ENCODE measurements at places on chromosomes 2 and 18. TPM values are rescaled to one million over a fixed set of nuclear protein-coding genes. Genes with fewer than 3 reads are reported as not detected.
A peak's percentile ranks its signal among the peaks of the same experiment; 100 is the strongest.

The HJURP gene
- 0.33 TPM for total RNA-seq

The RSAD2 gene
- total RNA-seq, result 4.8 TPM

The KIF3C gene
- total RNA-seq, result 3.4 TPM

The PLGLB1 gene
- 6.0 TPM for total RNA-seq

The NAT8 gene
- total RNA-seq, result not detected

The PRKD3 gene
- 46.5 TPM for total RNA-seq

The SPAG16 gene
- 25.3 TPM for total RNA-seq

The DAW1 gene
- not detected for total RNA-seq

The HOXD3 gene
- total RNA-seq, result 14.4 TPM

The SATB2 gene
- total RNA-seq, result 12.2 TPM

The APCDD1 gene
- total RNA-seq, result 34.1 TPM

The COA5 gene
- 35.4 TPM for total RNA-seq

The PMAIP1 gene
- total RNA-seq, result 1.1 TPM

The CDK15 gene
- 4.6 TPM for total RNA-seq

The FAHD2B gene
- 14.0 TPM for total RNA-seq

The KLHL30 gene
- 0.98 TPM for total RNA-seq

- no peak for DNase-seq
These were observed 80.5 kb downstream of the DLGAP1 start for GRCh38 chr18:4374564-4374963.

- no peak for DNase-seq
These were observed 23.3 kb downstream of the CHST10 start for GRCh38 chr2:100394111-100394641.

GRCh38 chr2:42762155-42762554, 1.8 kb downstream of the OXER1 start:
- DNase-seq, result no peak

DNA sequence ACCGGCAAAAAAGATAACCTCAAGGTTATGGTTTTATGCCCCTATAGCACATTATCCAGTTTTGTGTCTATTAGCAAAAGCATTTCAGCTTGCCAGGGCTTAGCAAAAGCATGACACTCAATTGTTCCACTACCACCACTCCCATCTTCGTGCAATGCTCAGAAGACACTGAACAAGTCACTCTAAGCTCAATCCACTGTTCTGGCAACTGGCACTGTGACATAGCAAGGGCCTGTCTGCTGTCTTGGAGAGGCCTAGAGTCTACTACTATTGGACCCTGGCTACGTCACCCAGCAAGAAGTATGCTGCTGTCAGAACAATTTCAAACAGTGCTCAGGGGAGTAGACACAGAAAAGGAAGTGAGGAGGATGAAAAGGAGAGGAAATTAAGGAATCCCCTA, 103.5 kb upstream of the PPP1CB start:
- no peak for DNase-seq

GRCh38 chr2:69059731-69060290, 46.8 kb downstream of the ANTXR1 start:
- DNase-seq, result no peak

DNA sequence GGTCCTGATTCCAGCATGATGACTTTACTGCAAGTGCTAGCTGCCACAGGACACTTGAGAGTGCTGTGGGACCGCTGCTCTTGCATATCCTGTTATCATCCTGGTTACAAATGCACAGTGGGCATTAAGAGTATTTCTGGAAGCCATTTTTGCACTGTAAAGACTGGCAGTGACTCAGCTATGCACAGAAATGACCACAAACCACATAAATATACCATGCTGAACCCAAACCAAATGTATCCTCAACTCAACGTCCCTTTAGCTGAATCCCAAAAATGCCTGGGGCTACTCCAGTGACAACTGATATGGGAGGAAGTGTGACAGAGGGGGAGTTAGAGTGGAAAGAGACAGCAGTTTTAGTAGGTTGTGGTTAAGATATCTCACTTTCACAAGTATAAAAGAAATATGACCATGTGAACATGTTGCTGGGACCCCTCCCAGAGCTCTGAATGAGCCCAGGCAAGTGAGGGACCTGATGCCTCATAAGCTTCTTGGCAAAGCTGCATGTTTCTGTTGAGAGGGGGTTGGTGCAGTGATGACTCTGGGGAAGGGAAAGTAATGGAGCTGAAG, 37.3 kb downstream of the RHBDD1 start:
- no peak for DNase-seq

DNA sequence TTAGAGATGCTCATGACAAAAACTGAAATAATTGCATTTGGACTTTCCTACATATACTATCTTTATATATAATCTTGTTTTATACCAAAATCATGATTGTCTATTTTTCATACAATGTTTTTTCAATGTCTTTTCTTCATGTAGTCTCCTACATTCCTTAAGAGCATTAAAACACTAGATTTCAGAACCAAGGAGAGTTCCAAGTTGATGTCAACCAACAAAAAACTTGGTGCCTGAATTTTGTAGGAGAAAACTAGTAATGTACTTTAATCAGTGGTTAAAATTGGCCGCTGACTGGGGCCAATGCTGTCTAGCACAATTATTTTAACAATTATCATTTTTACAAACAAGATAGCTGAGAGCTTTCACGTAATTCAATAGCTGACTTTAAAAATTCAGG, 678.8 kb downstream of the DCC start:
- DNase-seq, result no peak

GRCh38 chr2:222239945-222240675, 58.7 kb downstream of the PAX3 start:
- DNase-seq, result no peak

- no peak for DNase-seq
These were observed 136.6 kb downstream of the MTCL1 start for GRCh38 chr18:8841781-8842485.

DNA sequence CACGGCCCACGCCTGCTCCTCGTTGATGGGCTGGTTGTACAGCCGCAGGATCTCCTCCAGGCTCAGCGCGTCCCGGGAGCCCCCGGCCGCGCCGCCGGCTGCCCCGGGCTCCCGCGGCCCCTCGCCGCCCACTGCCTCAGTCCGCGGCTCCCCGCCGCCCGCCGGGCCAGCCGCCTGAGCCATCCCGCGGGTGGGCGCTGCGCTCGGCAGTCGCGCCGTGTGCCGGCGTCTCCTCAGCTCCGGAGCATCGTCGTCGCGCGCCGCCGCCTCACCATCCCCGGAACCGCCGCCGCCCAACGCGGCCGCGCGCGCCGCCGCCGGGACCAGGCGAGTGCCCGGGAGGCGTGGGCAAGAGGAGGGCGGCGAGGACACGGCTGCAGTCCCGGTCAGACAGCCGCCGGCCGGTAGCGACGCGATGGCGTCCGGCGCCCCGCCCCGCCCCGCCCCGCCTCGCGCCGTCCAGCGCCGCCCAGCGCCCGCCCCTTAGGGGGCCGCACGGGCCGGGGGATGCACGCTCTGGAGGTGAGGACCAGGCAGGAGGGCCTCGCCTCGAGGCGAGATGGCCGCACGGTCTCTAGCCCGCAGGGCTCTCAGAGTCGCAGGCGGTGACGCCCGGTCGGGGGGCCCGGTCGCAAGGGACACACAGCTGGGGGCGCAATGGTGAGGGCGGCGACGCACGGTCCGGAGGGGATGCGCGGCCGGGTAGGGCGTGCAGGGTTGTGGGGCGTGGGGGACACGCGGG, at the start of gene SPIRE1:
Gene SPIRE1, minus strand, starts transcription at position 424 of the 742 bp plus-strand sequence. Its CDS starts 241 bp downstream, at position 183.
- no peak for DNase-seq

DNA sequence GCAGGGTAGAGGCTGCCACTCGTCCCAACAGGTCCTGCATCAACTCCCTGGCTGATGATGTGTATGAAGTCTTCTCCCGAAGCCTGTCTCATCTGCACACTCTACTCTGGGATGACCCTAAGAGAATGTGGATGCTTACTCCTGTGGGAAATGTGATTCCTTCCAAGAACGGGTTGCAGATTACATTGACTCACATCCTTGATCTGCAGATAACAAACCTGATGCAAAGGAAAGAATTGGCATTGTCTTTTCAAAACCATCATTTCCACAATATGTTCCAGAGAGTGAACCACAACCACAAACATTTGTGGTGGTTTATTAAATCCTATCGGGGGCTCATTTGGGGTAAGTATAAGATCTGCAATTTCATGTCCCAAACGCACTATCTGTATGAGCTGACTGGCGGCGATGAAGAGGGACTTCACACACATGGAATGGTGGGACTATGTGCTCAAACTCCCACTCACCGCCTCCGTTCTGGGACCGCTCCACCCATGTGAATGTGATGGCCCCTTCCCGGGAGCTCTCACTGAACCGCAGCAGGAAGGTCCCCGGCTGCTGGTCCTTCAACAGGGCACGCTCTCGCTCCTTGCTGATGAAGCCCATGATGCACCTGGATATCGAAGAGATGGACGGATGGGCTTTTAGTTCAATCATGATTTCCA, 35.5 kb downstream of the STAT1 start:
- DNase-seq, result no peak

DNA sequence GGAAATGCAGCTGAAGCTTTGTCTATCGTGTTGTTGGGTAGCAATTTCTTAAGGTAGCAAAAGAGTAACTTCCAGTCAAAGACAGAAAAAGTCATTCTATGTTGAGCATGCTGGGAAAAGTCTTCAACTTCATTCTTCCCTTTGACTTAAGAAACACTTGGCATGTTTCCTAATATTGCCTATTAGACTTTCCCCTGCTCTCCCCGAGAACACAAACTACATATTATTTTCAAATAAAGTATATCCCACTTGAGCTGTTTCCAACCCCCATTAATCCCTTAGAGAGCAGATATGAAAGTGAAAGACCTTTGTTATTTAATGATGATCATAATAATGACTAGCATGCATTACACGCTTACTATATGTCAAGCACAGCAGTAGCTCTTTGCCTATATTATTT, 136.0 kb upstream of the SPOPL start:
- no peak for DNase-seq

GRCh38 chr2:230423851-230424458, 8.0 kb downstream of the SP100 start:
- no peak for DNase-seq

DNA sequence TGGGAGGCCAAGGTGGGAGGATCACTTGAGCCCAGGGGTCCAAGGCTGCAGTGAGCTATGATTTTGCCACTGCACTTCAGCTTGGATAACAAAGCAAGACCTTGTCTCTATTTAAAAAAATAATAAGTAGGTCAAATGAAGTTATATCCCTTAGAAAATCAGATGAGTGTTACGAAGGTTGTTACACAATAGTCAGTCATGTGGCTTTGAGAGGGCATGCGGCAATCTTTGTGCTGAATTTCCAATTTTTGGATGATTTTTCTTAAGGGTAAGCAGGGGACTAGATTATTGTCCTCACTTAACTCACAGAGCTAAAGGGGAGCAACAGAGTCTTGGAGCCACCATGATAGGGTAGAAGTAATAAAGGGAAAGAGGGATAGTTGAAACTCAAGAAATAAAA, 71.8 kb downstream of the B3GNT2 start:
- no peak for DNase-seq

- DNase-seq, result no peak
These were observed 6.5 kb downstream of the GPC1 start for GRCh38 chr2:240441993-240442411.

GRCh38 chr2:39523308-39524044, 86.4 kb upstream of the MAP4K3 start:
- DNase-seq, result no peak

- no peak for DNase-seq
These were observed 26.8 kb downstream of the SH3YL1 start for GRCh38 chr2:236993-237539.

DNA sequence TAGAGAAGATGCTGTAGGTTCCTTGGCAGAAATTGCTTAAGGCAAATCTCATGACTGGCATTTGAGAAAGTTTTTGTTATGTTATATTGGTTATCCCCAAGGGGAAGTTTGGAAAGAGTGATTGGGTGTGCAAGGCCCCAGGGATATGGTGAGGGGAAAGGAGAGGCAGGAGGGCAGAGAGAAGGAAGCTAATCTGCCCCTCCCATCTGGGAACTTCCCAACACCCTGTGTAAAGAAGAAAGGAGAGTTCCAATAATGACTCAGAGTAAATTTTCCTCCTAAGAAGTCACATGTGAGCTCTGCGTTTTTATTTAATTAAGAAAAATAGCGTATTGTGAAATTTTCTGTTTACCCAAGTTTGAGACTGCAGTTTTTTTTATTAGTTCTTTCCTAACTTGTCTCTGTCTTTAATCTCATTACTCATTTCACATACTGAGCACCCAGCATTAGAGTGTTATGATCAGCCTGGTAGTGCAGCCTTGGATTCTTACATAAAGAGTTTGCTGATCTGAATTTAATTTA, 3.1 kb upstream of the KYNU start:
- DNase-seq, result peak; percentile 59

- no peak for DNase-seq
These were observed 83.2 kb upstream of the MC2R start for GRCh38 chr18:13998571-13998970.

DNA sequence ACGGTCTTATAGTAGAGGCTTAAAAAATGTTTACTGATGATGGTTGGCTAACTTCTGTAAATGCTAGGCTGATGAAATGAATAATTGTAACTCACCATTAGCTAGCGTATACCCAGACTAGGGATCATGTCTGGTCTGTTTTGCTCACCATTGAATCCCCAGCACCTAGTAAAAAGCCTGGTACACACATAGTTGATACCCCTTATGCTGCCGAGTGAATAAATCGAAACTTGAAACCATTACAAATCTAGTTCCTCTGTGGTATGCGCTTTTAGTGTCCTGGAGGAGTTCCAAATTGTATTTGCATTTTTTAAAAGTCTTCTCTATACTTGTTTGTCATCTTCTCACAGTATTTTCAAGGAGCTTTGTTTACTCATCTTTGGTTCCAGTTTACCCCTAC, 1.3 kb downstream of the TAF1B start:
- no peak for DNase-seq

DNA sequence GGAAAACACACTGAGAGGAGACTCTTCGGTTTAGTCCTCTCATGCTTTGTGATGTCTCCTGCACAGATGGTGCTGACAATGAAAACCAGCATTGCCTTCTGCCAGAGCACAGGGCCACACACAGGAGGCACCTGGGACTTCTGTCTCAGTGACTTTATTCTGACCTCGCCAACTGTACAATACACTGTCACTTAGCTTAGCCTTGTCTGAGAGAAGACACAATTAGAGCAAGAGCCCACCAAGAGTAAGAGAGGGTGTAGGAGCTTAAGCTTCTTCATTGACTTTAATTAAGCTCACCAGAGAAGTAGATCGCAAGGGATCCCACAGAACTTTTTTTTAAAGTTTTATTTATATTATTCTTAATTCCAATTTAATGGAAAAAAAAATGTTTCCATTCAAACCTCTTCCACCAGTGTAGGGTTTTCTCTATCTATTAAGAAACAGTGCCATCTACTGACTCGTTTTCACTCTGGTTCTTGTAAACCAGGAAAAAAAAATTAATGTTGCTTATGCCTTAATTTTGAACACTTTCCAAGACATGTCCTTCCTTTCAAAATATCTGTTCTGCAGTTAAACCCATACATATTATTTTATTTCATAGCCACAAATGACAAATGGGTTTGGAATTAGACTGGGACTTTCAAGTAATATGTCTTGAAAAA, 42.4 kb upstream of the DDX18 start:
- no peak for DNase-seq

All from breast epithelium (tissue), 4 donors.